Endothelial cell (in vitro differentiated cells): ENCODE measurements at places on chromosomes 7 and 10.

GRCh38 chr10:4834898-4835405, 8.9 kb downstream of the AKR1E2 start:
- H3K27ac ChIP-seq, result no peak overlapping the region
- H3K4me1 ChIP-seq, result peaks cover 8% of the 10 kb centered on the region
- no peak for DNase-seq
- peaks cover 3% of the 10 kb centered on the region for H3K27me3 ChIP-seq

DNA sequence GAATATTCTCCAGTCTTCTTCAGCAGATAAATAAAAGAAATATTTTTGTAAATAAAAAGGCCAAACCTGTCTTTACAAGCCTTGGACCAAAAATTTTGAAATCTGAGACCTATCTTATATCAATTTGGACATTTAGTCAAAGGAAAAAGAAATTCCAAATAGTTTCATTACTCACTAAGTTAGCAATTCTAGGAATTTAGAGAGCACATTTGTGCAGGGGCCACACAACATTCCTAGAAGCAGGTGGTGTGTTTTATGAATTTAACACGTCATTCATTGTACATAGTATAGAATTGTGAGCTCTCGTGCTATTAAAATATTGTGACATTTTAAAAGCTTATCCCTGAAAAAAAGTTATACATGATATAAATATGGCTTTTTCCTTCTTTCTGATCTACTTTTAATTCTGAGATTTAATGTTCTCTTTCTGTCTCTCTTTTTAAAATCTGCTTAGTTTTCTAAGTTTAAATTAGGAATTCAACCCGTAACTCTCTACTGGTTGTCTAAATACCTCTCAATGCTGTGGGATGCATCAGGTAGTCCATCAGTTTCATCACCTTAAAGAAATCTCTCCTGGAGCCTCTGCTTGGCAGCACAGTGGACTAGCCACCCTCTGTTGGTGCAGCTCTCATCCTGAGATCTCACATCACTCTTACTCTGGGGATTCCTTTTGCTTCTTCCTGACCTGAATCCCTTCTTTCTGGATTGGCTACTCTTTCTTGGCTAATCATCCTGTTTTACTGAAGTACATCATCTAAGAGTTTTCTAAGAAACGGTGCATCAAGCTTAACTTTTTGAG, 124.5 kb downstream of the SEMA3E start:
- no peak overlapping the region for H3K27ac ChIP-seq
- DNase-seq, result no peak
- H3K4me3 ChIP-seq, result no peak overlapping the region
- no peaks in the 10 kb centered on the region for H3K36me3 ChIP-seq
- no peaks in the 10 kb centered on the region for H3K4me1 ChIP-seq

DNA sequence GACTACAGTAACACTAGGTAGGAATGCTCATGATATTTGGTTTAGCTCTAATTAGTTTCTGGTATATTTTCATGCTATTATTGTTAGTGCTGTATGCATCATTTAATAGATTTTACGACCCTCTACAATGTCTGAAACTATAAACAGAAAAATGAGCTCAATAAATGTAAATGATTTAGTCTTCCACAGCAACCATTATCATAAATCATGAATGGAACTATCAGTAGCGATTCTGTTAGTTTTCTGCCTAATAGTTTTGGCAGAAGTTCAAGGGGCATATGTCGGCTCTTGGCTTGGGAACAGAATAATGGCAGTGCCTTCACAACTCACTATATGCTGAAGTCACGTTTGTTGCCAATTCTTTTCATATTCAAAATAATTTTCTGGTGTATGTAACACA, 494.8 kb downstream of the PARD3 start:
- H3K27ac ChIP-seq, result no peak overlapping the region
- no peaks in the 10 kb centered on the region for H3K27me3 ChIP-seq
- peaks cover 10% of the 10 kb centered on the region for H3K4me1 ChIP-seq
- no peak for DNase-seq

GRCh38 chr10:20976891-20977290, 79.8 kb upstream of the NEBL start:
- no peak for DNase-seq
- H3K4me3 ChIP-seq, result no peak overlapping the region
- H3K36me3 ChIP-seq, result no peaks in the 10 kb centered on the region
- H3K27me3 ChIP-seq, result no peaks in the 10 kb centered on the region
- H3K4me1 ChIP-seq, result no peaks in the 10 kb centered on the region
- H3K27ac ChIP-seq, result no peak overlapping the region

GRCh38 chr10:67663449-67664087, 32.4 kb downstream of the CTNNA3 start:
- peaks cover 2% of the 10 kb centered on the region for H3K27me3 ChIP-seq
- H3K4me3 ChIP-seq, result no peak overlapping the region
- no peak for DNase-seq
- H3K36me3 ChIP-seq, result no peaks in the 10 kb centered on the region
- peaks cover 12% of the 10 kb centered on the region for H3K4me1 ChIP-seq

GRCh38 chr7:151246851-151247580, 1.5 kb downstream of the SMARCD3 start:
- no peak overlapping the region for H3K27ac ChIP-seq
- no peak overlapping the region for H3K4me3 ChIP-seq
- peaks cover 30% of the 10 kb centered on the region for H3K4me1 ChIP-seq
- H3K36me3 ChIP-seq, result no peaks in the 10 kb centered on the region
- no peak for DNase-seq

DNA sequence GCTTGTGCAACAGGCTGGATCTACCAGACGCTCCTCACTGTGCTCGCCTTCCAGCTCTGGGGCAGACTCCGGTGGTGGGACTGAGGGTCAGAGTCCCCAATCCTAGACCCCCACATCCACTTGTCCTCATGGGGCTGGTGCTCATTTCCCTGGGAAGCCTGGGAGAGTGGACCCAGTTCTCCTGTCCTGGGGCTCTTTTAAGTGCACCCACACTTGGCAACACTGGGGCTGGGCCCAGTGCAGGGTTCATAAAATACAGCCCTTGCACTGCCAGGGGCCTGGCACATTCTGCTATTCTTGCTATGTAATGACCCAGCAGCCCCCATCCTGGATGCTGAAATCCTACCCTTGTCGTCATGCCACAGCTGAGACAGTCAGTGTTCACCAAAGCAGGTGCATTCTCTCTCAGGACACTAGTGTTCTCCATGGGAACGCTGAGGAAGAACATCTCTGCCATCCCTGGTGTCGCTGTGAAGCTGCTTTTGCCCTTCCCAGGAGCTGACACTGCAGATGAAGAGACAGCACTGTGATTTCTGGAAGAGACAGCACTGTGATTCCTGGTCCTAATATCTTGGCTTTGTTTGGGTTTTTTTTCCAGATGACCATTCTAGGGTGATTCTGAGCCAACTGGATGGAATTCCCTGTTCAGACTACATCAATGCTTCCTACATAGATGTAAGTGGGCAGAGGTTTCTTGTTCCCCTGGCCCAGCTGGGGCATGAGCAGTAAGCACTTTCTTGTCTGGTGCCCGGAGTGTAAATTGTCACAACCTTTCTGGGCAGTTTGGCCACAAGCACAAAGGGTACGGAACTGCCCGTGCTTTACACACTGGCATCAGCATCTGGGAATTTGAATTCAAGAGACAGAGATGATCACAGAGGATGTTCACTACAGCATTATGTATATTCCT, 65.6 kb downstream of the MKI67 start:
- peak overlapping the region; percentile 94 for H3K27ac ChIP-seq
- no peak for DNase-seq
- peak overlapping the region; percentile 84 for H3K4me3 ChIP-seq
- H3K36me3 ChIP-seq, result peaks cover 58% of the 10 kb centered on the region
- H3K27me3 ChIP-seq, result peaks cover 30% of the 10 kb centered on the region
- H3K4me1 ChIP-seq, result peaks cover 74% of the 10 kb centered on the region

DNA sequence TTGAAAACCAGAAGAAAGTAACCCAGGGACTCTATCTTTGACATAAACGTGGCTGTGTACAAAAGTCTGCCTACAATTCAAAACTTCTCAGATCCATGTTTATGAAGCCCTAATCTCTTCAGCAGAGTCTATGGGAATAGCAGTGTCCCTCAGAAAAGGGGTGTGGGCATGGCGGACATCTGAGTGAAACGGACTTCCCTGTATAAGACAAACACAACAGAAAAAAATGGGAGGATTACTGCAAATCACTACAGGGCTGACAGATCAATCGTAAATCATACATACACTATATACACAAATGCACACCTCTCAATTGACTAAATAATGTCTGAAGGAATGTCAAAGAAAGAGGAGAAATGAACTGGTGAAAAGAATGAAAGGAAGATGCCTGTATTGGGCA, 114.0 kb downstream of the ATE1 start:
- H3K27ac ChIP-seq, result no peak overlapping the region
- no peak overlapping the region for H3K4me3 ChIP-seq
- H3K4me1 ChIP-seq, result peaks cover 4% of the 10 kb centered on the region
- DNase-seq, result no peak
- no peaks in the 10 kb centered on the region for H3K27me3 ChIP-seq
- H3K36me3 ChIP-seq, result no peaks in the 10 kb centered on the region

DNA sequence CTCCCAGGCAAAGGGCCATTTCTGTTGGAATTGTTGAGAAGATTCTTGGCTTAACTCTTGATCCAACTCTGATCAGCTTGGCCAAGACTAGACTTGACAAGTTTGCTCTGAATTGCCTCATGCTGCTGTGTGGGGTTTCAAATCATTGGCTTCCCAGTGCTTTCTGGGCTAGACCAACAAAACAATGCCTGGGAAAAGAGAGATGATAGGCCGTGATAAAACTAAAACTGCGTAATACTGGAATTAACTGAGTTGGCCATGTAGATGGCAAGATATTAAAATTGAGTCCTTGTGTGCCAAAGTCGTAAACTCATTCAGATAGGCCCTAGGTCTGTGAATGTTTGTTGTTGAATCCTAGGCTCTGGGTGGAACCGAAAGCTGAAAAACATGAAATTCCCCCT, 222.6 kb downstream of the MGMT start:
- peaks cover 2% of the 10 kb centered on the region for H3K4me1 ChIP-seq
- H3K4me3 ChIP-seq, result no peak overlapping the region
- DNase-seq, result no peak
- H3K36me3 ChIP-seq, result no peaks in the 10 kb centered on the region
- H3K27ac ChIP-seq, result no peak overlapping the region

DNA sequence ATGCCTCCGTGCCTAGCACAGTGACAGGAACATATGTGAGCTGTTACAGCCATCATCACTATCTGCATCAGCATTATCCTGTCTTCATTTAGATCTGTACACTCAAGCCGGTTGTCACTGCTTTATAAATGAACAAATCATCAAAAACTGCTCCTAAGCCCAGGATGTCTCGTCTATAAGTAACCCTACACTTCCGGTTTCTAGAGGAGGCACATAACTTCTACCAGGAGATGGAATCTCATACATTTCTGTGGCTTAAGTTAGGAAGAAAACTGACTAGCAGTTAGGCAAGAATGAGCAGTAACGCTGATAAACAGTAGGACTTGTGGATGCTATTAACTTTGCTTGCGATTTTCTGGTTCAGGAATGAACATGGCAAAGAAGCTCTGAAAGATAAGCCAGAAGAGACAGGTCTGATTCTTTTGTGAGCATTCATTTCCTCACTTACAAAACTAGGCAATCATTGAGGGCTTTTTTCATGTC, 1199.2 kb downstream of the SORCS3 start:
- no peak overlapping the region for H3K27ac ChIP-seq
- no peaks in the 10 kb centered on the region for H3K36me3 ChIP-seq
- H3K27me3 ChIP-seq, result no peaks in the 10 kb centered on the region
- no peak for DNase-seq

DNA sequence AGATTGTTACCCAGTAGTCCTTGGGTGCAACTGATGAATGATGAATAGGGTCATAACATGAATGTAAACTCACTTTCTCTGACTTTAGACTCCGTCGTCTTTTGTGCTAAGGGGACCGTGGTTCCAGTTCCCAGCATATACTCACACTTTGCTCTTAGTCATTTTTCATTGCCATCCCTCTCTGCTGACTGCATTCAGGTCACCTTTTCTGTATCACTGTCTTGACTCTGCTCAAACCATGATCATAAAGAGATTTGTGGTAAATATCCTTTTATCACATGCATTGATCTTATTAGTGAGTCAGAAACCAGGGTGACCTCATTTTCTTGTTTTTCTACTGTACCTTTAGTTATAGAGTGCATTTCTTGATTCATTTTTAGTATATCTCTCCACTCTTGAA, 141.1 kb upstream of the AGR3 start:
- H3K4me3 ChIP-seq, result no peak overlapping the region
- no peaks in the 10 kb centered on the region for H3K27me3 ChIP-seq
- no peak overlapping the region for H3K27ac ChIP-seq
- no peaks in the 10 kb centered on the region for H3K36me3 ChIP-seq

- DNase-seq, result no peak
- H3K27ac ChIP-seq, result no peak overlapping the region
- H3K4me1 ChIP-seq, result no peaks in the 10 kb centered on the region
- no peak overlapping the region for H3K4me3 ChIP-seq
- H3K36me3 ChIP-seq, result peaks cover 5% of the 10 kb centered on the region
Measured at GRCh38 chr10:75253281-75254220, 17.8 kb upstream of the COMTD1 start.

- peaks cover 8% of the 10 kb centered on the region for H3K4me1 ChIP-seq
- no peak overlapping the region for H3K4me3 ChIP-seq
- H3K27me3 ChIP-seq, result peaks cover 14% of the 10 kb centered on the region
- H3K27ac ChIP-seq, result no peak overlapping the region
Measured at GRCh38 chr7:44320141-44320540, 5.3 kb downstream of the CAMK2B start.

DNA sequence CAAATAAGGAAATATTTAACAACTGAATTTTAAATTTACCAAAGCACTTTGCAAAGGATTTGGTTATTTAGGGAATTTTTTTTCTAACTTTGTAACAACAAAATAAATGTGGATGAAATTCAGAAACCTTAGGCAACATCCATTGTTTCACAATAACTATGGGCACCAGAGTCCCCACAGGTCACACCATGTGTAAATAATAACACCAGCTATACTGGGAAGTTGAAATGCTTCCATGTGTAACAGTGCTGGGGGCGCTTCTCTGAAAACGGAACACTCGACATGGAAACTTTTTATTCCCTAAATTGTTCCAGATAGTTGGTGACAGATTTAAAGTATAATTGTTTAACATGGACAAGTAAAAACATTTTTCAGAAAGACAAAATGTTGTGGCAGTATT, 818.6 kb downstream of the TNS3 start:
- no peaks in the 10 kb centered on the region for H3K36me3 ChIP-seq
- no peaks in the 10 kb centered on the region for H3K4me1 ChIP-seq
- no peak overlapping the region for H3K27ac ChIP-seq
- peaks cover 4% of the 10 kb centered on the region for H3K27me3 ChIP-seq

DNA sequence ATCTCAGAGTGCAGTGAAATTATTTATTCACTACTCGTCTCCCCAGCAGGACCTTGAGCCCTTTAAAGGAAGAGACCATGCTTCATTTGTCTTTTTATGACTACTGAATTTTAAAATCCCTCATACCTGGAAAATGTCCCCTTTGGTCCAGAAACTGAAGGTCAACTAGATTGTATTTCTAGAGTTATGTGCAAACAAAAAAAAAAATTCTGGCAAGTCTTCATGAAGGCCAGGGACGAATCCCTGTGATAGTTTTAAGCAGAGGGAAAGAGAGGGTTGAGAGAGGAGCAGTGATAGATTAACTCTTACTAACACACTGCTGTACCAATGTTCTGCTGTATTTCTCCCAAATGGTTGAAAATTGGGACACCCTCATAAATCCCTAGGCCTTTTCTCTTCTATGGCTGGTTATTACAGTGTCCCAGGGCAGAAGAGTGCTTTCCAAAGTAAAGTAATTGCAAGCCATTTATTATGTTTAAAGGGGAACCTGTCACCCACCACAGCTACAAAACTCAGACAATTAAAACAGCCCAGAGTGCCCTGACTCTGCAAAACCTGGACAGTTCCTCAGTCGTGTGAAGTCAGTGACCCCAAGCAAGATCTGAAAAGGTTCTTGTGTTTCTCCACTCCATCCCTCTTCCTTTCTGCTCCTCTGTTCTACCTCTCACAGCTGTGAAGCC, 182.8 kb upstream of the AOAH start:
- peaks cover 12% of the 10 kb centered on the region for H3K27me3 ChIP-seq
- peak overlapping the region; percentile 33 for H3K4me3 ChIP-seq
- no peak for DNase-seq

- H3K4me3 ChIP-seq, result no peak overlapping the region
- H3K36me3 ChIP-seq, result peaks cover 22% of the 10 kb centered on the region
- peaks cover 20% of the 10 kb centered on the region for H3K27me3 ChIP-seq
Measured at GRCh38 chr10:130500261-130501000, 364.2 kb downstream of the GLRX3 start.
